ENCODE measurements at places on chromosomes 6 and 20.

DNA sequence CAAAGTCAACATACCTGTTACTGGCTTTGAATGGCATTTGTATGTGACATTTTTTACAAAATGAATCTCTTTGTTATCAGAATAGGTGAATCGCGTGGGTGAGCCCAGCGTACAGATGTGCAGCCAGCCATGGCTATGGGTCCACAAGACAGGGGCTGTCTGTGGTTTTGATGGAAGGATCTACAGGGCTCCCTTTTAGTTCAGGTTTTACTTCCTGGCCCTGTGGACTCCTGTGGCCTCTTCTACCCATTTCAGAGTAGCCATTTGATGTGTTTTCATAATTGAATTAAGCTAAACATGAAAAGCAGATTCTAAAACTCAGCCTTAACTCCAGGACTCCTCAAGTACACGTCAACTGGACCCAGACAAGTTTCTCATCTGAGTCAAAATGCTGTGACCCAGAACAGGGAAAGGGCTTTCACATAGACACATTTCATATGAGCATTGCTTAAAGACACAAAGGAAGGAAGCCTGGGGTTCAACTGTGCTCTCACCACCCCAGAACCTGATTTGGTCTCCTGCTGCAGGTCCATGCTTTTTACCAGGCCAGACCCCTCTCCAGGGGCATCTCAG lies 105.3 kb upstream of the NAA20 start:
- DNase-seq: no peak

DNA sequence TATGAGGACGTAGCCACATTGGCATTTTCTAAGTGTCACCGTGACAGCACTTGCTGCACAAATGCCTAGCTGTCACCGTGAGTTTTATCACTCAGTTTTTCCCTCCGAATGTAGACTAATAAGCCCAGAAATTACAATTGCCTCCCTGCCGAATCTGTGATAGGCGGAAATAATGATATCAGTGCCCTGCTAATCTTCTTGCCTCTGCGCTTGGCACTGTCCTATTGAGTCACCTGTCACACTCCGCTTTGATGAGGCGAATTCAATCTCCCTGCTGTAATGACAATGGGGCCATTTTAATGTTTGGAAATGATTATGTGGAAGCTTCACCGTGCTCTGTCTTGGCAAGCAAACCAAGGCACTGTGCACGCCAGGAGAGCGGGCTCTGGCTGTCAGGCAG lies 112.8 kb downstream of the LINC00237 start:
- no peak for DNase-seq

GRCh38 chr6:131678442-131678841 lies 22.8 kb downstream of the OR2A4 start:
- DNase-seq: no peak

DNA sequence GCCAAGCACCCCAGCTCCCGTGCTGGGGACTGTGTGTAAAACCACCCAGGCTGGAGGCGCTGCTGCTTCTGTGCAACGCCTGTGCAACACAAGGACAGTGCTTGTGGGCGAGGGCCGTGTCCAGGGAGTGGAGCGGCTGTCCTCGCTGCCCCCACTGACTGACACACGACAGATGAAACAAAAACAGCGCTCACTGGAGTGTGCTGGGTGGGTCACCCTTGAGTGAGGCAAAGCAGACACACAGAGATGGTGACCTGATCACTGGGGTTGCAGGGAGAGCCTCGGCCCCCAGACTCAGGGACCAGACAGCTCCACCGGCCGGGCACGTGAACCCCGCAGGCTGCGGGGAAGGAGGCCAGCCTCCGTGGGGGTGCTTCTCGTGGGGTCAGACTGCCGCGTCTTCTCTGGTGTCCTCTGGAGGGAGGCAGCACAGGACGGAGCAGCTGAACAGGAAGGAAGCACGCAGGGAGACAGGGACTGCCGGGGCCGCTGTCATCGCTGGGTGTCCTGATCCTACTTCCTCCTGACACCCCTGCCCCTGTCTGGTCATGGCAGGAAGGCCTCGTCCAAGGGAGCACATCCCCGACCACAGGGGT lies 75.9 kb upstream of the CST7 start:
- DNase-seq: no peak

All from T-helper 9 cell (primary cell).